ENCODE measurements at places on chromosomes 2 and 18. TPM values are rescaled to one million over a fixed set of nuclear protein-coding genes. Genes with fewer than 3 reads are reported as not detected.

The TEKT4 gene
- total RNA-seq: not detected

The GPR39 gene
- 8.2 TPM for total RNA-seq

The IL36A gene
- not detected for total RNA-seq

The GULP1 gene
- 126 TPM for total RNA-seq

The NAT8 gene
- not detected for total RNA-seq

The PLA2R1 gene
- 1.8 TPM for total RNA-seq

All from M059J (cell line).